ENCODE measurements at places on chromosomes 3 and 15.

- DNase-seq, result peak; percentile 59
Measured at GRCh38 chr3:187975561-187976364, 178.2 kb upstream of the LPP start.

DNA sequence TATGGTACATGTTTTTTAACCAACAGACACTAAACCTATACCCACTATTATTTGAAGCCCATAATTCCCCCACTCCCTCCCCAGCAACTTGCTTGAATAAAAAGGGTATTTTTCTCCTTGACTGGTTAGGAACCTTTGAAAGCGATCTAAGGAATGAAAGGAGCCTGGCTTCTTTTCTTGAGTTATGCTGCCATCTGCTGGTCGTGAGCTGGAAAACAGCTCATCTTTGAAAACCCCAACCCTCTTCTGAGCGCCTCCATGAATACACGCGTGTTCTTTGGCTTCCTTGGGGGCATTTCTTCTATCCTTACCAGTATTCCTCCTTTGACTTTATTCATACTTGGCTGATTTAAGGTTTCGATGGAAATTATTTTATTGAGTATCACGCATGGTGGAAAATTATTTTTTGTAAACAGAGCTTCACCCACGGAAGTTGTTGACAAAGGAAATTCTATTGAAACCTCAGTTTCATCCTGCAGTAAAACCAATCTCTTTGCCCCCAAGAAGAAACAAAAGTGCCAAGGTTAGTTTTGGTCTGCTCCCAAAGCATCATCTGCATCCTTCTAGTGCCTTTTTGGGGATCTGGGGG lies 171.6 kb downstream of the SV2B start:
- DNase-seq, result peak; percentile 29

DNA sequence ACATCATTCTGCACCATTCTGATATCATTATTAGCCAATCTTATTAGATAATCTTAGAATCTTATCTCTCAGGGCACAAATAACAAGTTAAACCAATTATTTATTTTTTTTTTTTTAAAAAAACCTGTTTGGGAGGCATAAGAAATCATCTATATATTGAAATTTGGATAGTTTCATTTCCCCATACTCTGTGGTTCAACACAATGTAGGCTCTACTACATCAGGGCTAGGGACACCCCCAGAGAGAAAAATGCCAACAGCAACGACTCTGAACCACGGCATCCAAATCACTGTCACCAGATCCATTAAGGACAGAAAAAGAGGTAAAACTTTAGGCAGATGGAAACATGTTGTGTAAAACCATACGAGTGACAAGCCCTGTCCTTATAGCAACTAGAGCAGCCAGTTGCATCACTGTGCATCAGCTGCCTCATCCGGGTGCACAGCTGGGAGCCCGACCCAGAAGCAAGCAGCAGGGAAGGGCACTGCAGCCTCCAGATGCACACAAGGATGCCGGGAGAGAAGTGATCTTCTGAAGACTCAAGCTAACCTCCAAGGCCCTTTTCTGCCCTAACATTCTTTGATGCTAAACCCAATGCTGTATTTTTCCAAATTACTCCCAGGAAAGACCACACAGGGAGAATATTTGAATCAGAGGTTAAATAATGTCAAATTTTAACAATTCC lies 381.1 kb downstream of the CTNNB1 start:
- no peak for DNase-seq

GRCh38 chr15:62969442-62970089 lies 73.0 kb upstream of the TPM1 start:
- no peak for DNase-seq

GRCh38 chr3:197068077-197068476 lies 38.5 kb upstream of the MELTF start:
- no peak for DNase-seq

- no peak for DNase-seq
Measured at GRCh38 chr3:103055021-103055520, 620.3 kb downstream of the ZPLD1 start.

GRCh38 chr3:187063286-187064121 lies 75.8 kb downstream of the RPL39L start:
- no peak for DNase-seq

DNA sequence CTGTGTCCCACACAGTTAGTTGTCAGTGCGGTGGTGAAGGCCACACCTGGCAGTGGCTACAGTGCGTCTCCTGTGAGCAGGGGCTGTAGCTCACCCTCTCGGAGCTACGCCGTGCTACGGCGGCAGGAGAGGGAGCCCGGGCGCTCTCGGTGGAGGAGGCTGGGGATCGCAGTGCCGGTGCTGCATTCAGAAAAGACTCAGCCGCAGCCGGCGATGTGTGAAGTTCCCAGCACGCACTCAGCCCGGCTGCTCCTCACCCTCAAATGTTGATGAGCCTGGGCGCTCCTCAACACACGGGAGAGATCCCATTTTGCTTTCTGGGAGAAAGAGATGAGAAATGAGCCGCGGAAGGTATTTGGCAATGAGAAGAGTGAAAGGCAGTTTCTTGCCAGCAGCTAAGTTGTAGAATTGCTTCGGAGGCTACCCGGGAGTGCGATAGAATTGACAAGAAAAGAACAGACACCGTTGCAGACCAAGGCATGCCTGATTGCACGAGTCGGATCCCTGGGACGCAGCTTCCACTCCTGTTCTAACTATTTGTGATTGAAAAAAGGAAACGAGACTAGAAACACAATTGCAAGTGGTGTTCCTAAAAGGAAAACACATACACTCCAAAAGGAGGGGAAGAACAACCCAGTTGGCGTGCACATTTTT lies at the start of gene UNC13C:
UNC13C (plus strand) TSS at position 189 of the 654 bp plus-strand sequence. CDS start 34,463 bp downstream, outside the sequence.
- no peak for DNase-seq

GRCh38 chr15:80550908-80551260 lies 144.2 kb upstream of the ABHD17C start:
- DNase-seq, result peak; percentile 31

DNA sequence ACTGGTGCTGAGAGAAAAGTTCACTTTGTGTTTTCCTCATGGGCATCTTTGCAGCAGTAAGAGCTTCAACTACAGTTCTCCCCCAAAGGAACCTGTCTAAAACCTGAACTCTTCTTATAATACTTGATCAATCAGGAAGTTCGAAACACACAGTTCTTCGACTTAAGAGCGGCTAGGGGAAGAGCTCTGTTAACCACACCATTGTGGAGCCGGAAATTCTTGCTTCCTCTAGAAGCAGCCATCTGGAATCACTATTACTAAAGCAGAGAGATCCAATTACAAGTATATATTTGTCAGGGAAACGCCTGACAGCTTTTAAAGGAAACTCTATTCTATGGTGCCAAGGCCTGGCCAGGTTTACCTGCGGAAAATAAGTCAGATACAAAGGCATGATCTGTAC lies 337.3 kb upstream of the CBLB start:
- DNase-seq, result no peak

DNA sequence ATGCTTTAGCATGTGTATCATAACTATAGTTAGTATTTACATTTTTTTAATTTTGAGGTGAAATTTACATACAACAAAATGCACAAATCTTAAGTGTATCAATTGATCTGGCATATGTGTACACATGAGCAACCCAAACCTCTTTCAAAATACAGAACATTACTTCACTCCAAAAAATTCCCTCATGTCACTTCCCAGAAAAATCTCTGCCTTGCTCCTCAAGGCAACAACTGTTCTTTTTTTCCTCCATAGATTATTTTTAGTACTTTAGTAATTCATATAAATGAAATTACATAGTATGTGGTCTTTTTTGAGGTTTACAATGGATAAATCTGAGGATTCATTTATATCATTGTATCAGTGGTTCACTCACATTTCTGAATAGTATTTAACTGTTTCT lies 84.9 kb downstream of the TRIM42 start:
- DNase-seq, result no peak

GRCh38 chr3:41088882-41089281 lies 110.4 kb upstream of the CTNNB1 start:
- DNase-seq, result no peak
